ENCODE measurements at places on chromosomes 2 and 18. TPM values are rescaled to one million over a fixed set of nuclear protein-coding genes. Genes with fewer than 3 reads are reported as not detected.
A peak's percentile ranks its signal among the peaks of the same experiment; 100 is the strongest.

DNA sequence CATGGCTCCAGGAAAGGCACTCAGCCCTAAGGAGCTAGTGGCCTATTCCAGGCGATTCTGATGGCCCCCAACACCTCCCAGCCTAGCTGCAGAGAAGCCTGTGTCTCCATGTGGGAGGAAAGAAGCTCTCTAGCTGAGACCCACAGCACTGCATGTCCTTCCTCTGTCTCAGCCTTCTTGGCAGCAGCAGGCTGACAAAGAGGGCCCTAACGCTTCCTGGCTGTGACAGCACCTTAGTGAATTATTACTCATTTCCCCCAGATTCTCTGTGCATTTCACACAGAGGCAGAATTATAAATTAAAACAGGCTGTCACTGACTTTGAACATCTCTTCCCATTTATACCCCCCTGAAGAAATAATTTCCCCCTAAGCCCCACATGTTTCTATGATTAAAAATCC lies 206.8 kb downstream of the CLIP4 start:
- DNase-seq, result peak; percentile 63

DNA sequence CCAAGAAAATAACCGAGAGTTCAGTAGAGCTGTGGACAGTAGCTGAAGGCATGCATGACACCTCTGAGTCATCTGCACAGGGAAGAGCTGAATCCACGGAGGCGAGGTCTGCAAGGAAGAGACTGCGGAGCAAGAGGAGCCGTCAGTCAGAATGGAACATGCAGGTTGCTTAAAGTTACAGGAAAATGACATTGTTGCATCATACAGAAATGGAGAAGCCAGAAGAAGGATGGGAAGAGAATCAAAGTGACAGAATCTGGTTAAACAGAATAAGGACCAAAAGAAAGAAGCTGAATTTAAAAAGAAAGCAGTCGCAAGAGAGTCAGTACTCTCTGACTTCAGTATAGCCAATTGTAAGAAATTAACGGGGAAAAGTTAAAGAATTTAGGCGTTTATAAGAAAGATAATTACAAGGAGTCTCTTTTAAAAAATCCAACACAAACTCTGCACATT lies 533.8 kb downstream of the ADCYAP1 start:
- DNase-seq, result peak; percentile 27

DNA sequence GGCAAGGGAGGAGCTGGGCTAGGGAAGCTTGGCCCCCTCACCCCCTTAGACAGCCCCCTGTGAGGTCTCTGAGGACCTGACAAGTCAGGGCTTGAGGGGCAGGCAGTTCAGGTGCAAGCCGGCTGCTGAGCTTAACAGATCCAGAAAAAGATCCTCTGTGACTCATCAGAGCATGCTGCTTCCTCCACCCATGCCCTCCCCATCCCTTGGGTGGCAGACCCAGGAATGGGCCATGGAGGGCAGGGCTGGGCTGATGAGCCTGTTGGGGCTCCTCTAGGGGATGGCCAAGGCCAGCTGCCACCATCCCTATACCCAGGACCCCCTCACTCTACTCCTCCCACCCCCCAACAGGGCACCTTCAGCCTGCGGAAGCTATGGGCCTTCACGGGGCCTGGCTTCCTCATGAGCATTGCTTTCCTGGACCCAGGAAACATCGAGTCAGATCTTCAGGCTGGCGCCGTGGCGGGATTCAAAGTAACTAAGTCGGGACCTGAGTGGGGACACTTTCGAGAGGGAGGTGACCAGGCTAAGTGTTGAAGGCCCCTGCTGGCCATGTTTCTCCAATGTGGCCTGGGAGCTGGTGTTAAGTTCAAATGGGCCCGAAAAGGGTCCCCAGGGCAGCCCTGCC lies 1.9 kb downstream of the SLC11A1 start:
- no peak for DNase-seq

GRCh38 chr2:217993817-217994463 lies 8.9 kb downstream of the TNS1 start:
- DNase-seq, result peak; percentile 61

- peak; percentile 93 for DNase-seq
These were observed 22.5 kb upstream of the SIGLEC15 start for GRCh38 chr18:45802814-45803492.

DNA sequence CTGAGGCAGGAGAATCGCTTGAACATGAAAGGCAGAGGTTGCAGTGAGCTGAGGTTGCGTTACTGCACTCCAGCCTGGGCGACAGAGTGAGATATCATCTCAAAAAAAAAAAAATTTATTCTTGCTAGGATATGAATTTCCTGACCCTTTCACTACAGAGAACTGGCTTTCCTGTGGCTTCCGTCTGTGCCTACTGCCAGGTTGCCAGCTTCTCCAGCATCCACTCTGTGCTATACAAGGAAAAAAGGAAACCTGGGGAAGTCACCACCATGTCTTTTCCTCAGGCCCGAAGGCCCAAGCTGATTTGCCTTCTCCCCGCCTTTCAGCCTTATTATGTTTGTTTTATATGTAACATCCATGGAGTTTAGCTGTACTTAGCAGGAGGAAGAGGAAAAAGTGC lies 122.0 kb upstream of the REV1 start:
- DNase-seq, result no peak

GRCh38 chr2:85769236-85769982 lies 15.6 kb downstream of the ATOH8 start:
- DNase-seq, result peak; percentile 56

- no peak for DNase-seq
These were observed 109.1 kb downstream of the HAUS1 start for GRCh38 chr18:46213295-46213694.

DNA sequence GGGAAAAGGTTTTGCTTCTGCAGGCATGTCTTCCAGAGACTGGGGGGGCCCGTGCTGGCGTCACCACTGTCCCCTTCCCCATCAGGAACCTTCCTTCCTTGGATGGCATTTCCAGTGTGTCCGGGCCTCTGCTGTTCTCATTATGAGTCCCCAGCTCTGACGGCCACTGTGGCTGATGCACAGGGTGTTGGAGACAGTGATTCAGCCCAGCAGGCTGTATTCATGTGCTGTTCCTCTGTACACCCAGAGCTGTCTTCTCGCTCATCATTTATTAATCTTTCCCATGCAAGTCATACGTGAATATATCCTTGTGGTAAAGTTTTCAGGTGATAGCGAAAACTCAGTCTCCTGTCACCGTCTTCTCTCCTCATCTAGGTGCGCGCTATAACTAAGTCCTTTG lies 57.7 kb downstream of the ASAP2 start:
- peak; percentile 28 for DNase-seq

- DNase-seq, result peak; percentile 79
These were observed 63.8 kb upstream of the BZW1 start for GRCh38 chr2:200747668-200748618.

DNA sequence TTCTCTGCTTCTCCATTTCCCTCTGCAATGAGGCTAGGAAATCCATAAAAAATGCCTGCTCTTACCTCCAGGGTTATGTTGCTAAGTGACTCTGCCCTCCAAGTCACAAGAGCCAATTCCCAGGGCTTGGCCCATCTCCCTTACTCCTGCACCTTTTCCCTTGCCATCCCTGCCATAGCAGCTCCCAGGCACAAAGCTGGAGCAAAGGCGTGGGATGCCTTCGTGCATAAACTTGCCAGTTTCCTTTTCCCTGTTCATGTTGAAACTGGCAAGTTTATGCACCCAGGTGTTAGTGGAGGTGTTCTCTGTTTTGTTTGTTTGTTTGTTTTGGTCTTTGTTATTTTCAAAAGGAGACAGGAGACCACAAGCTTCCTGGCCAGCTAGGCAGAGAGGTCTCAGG lies 195.1 kb downstream of the ACKR3 start:
- no peak for DNase-seq

DNA sequence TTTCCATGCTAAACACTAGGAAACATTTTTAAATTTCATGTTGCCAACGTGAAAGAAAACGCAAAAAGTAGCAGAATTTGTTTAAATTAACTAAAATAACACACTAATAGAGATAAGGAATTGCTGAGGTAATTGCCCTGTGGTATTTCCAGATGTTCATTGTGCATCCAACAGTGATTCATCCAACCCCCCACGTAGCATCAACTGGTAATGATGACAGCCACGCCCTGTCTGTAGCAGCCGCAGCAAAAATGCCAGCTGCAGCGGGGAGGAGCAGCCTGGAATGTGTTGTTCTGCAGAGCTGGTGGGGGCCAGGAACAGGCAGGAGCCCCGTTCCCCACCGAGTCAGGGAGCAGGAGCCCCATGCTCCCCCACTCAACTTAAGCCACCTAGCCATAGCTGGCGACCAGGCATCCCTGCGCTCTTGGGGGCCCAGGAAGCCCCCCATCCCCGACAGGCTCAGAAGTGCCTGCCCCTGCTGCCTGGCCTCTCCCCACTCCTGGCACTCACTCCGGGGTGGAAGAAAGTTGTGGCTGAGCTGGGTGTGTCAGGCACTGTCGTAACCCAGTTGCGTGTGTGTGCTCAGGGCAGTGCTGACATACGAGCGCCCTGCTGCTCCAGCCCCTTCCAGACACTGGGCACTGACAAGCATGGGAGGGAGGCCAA lies 695.1 kb upstream of the ACVR2A start:
- DNase-seq, result no peak

DNA sequence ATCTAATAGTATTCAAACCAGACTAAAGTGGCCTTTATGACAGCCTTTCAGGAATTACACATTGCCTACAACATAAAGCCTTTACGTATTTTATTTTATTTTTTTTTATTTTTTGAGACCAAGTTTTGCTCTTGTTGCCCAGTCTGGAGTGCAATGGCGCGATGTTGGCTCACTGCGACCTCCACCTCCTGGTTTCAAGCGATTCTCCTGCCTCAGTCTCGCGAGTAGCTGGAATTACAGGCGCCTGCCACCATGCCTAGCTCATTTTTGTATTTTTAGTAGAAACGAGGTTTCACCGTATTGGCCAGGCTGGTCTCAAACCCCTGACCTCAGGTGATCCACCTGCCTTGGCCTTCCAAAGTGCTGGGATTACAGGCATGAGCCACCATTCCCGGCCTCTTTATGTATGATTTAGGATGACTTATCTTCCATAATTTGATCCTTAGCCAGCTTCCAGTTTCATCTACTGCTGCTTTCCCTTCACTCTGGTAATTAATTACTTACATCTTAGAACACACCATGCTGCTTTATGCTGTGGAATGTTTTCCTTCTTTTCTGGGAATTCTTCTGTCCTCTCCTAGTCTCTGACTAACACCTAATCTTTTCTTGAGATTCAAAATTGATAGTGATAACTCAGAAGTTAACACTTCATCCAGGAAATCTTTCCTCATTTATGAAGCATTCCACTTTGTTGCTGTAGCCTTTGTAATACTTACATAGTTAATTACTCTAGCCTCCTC lies 2.6 kb downstream of the USP14 start:
- DNase-seq, result no peak

- DNase-seq, result no peak
These were observed 202.2 kb downstream of the RNF152 start for GRCh38 chr18:61690418-61691138.

- no peak for DNase-seq
These were observed 50.5 kb downstream of the ZNF516 start for GRCh38 chr18:76444446-76445105.

- no peak for DNase-seq
These were observed 9.4 kb downstream of the CAPG start for GRCh38 chr2:85400541-85401463.

- DNase-seq, result no peak
These were observed 485.2 kb downstream of the PTPRM start for GRCh38 chr18:8052237-8052701.

GRCh38 chr18:74873629-74874028 lies 276.0 kb downstream of the ZNF407 start:
- no peak for DNase-seq

OTOS gene
- 0.34 TPM for total RNA-seq

STK11IP gene
- 16.9 TPM for total RNA-seq

SETBP1 gene
- 1.0 TPM for total RNA-seq

SLC39A6 gene
- total RNA-seq, result 57.9 TPM

SPTBN1 gene
- 138 TPM for total RNA-seq

CHRNG gene
- not detected for total RNA-seq

All from Daoy (cell line).